ENCODE measurements at places on chromosomes 6 and 20. TPM values are rescaled to one million over a fixed set of nuclear protein-coding genes. Genes with fewer than 3 reads are reported as not detected.

The PACSIN1 gene
- 0.09 TPM for total RNA-seq

- no peak for ATAC-seq
Measured at GRCh38 chr6:125584468-125584939, 164.9 kb upstream of the HEY2 start.

DNA sequence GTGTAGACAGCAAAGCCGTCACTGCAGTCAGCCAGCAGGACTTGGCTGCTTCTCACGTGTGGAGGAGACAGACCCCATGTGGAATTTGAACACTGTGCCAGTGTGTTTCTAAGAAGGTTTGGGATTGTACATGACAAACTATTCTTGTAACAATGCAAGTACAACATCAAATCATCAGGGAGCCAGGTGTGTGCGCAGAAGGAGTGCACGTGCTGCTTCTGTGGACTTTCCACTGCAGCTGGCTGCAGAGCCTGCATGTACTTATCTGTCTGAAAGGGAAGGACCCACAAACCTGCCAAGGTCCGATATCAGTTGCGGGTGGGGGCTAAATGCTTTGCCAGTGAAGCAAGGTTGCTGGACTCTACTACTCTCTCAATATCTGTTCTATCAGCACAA lies 211.6 kb downstream of the WDR27 start:
- ATAC-seq: no peak

The TMEM244 gene
- not detected for total RNA-seq

DNA sequence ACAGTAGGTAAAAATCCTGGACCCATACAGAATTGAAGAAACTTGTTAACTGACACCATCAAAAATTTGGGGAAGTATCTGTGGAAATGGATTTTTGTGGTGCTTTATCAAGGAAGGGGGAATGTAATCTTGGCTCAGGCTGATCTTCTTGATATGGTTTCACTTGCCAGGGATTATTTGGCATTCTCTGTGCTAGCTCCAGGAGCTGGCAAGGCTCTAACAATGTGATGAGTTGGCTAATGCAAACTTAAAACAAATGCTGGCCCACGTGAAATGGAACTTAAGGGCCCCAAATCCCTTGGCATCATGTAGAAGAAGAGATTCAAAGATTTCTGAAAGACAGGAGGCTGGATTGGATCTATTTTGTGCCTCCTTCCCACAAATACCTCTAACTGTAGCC lies 13.1 kb downstream of the KCNS1 start:
- no peak for ATAC-seq

DNA sequence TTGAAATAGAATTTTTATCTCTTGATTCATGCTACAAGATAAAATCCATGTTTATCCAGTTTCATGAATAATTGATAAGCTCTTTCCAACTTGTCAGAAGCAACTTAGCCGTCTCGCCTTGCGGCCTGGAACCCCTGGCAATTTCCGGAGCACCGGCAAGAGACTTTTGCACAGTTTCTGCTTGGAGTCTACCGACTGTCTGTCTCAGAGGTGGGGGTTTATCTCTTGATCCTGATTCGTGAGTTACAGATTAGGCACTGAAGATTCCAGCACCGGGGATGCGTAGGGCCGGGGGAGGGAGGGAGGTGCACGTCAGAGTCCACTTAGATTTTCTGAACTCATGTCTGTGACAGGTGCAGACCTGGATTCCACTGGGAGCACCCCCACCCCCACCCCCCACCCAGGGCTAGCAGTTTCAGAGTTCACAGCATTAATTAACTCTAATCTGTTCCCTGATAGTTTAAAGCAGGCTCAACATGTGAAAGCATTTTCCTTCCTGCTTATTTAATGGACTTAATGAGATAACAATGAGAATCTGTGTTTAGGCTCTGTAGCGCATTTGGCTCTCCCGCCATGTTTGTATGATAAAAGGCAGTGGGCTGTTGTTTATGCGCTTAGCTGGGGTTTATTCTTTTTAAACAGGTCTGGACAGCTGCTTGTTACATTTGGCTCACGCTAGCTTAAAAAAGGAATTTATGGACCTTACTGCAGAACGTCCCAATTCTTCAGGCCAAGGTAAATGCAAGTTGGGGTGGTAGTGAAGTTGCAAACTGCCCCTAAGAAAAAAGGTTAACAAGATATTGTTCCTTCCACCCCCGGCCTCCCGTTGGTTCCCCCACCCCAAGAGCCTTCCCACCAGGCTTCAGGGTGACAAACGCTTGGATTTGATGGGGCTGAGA lies 8.1 kb upstream of the APCDD1L start:
- no peak for ATAC-seq

DNA sequence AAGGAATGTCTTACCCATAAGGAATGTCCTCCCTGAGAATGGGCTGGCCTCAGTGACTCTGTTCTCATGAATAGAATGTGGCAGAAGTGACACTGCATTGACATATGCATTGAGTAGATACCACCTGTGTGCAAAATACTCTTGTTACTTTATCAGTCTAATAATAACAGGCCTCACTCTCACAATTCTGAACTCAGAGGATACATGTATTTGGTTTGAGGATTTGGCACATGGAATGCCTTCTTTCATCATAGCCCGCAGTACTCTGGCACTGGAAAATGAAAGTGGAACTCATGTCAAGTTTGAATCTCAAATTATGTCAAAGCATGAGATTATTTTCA lies 52.9 kb upstream of the PLCB4 start:
- ATAC-seq: no peak

The OPRL1 gene
- total RNA-seq: 0.56 TPM

DNA sequence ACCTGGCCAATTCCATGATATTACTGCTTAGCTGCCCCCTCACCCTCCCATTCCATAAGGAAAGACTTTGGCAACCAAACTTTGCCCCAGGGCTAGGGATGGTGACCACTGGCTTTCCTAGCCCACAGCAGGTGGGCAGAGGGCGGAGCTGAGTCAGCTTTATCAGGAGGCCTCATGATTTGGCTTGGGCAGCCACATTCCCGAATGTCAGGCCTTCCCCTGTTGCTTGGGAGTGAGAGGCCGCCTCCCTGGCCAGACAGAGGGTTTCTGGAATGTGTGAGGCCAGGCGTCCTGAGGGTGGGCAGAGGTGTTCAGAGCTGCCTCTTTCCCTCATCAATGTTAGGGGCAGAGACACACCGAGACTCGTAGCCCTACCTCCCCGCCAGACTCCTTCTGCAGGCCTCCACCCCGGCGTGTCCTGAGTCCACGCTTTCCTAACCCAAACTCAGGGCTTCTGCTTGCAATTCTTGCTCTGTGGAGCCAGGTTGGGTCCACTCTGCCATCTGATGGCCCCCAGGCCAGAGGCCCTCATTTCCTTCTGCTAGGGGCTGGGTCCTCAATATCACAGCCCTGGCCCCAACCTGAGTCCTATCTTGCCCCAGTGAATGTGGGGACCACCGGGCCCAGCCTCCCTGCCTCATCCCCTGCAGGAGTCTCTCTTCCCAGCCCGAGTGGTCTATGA lies 19.3 kb downstream of the UQCC2 start:
- no peak for ATAC-seq

DNA sequence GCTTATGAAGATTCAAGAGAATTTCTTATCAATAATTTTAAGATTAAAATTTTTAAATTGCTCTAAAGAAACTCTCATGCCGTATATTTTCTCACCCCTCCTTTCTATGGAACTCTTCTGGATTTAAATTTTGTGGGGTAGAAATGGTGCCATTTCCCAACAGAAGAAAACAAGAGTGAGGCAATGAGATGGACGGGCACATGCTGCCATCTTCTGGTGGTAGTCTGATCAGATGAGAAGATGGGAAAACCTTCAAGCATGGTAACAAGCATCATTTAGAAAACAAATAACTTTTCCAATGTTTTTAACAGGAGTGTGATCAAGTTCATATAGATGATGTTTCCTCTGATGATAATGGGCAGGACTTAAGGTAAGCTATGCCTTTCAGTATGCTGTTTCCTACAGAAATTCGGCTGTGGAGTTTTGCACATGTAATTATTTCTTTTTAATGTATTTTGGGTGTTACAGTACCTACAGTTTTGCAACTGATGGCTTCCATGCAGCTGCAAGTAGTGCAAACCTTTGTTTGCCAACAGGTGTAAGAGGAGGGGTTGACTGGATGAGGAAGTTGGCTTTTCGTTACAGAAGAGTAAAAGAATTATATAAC lies 271.4 kb downstream of the EYA4 start:
- no peak for ATAC-seq

- peak; percentile 46 for ATAC-seq
Measured at GRCh38 chr6:29680416-29680815, 536 bp downstream of the ZFP57 start.

The LGSN gene
- not detected for total RNA-seq

The KCNK16 gene
- not detected for total RNA-seq

DNA sequence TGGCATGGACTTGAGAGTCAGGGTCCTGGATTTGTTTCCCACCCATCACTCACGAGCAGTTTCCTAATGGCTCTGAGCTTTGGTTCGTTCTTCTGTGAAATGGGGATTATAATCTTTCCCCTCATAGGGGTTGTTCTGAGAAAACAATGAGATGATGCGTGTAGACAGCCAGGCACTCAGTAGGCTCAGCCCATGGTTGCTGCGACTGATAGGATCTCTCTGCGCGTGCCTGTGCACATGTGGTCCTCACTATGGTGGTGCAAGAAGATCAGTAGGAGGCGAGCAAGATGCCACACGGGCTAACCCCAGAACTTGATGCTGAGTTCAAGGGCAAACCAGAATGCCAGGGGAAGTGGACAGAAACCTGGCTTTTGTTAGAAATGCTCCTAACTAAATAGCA lies 153.5 kb upstream of the KCNG1 start:
- no peak for ATAC-seq

GRCh38 chr20:60715172-60715571 lies 536.9 kb upstream of the CDH4 start:
- ATAC-seq: no peak

The SOBP gene
- total RNA-seq: not detected

DNA sequence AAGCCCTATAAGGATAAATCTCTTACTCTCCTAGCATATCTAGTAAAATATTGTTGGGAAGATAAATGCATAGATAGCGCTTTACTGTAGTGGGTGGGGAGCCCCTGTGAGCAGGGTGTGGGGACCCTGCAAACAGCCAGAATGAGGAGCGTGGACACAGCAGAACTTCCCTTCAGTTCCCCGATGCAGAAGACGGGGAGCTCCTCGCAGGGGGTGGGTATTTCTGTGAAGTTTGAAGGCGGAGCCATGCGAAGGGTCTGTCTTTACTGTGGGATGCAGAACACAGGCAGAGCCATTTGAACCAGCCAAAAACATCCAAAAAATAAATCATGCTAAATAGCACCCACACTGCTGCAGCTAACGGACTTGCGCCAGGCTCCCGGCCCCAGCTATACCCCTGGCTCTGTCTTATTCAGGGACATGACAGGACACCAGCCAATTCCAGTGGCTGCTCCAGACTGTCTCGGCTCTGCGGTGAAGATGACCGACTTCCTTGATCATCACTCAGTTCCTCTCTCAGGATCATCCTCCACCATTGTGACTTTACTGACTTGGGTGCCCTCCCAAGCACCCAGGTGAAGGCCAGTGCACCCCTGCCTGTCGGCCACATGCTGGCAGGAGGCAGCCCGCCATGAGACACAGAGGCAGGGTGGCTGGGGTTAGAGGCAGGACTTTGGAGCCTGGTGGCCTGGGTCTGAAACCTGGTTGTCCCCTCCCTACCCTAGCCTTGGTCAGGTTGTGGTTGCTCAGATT lies 134.5 kb downstream of the SMOC2 start:
- no peak for ATAC-seq

DNA sequence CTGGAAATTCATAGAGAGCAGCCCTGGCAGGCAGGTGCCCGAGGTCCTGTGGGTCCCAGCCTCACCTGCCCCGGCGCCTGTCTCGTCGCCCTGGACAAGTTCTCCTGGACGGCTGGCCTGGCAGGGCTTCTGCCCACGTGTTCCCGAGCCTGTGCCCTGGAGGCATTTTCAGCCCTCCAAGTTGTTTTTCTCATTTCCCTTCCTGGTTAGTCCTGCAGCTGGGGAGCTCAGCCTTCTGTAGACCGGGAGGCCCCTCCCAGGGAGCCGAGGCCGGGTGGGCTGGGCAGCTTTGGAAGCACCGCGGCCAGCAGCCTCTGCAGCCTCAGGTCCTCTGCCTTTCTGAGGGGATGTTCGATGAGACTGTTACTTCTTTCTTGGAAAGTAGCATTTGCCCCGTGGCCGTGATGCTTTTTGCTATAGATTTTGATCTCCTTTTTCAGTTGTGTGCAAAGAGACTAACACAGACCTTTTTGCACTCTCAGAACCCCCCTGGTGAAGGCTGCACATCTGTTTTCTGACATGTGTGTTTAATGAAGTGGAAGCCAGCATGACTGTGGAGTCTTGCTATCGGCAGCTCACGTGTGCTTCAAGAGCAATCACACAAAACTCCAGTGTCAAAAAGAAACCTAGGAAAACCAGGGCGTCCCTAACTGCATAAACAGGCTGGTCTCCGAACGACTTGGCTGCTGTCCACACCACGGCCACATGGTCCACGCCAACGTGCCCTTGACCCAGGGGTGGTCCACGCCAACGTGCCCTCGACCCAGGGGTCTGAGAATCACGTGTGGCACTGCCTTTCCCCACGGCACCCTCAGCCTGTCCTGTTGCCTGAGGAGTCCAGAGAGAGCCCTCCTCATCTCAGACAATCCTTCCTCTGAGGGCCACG lies 207.5 kb downstream of the SMOC2 start:
- no peak for ATAC-seq

DNA sequence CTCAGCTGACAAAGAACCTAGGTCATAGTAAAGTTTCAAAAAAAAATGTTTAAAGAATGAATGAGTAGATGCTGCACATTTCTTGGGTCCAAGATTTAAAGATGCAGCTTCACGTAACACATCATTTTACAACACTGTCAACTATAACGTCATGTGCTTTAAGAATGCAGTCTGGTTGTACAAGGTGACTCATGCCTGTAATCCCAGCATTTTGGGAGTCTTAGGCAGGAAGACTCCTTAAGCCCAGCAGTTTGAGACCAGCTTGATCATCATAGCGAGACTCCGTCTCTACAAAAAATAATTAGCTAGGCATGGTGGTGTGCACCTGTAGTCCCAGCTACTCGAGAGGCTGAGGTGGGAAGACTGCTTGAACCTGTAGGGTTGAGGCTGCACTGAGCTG lies 21.9 kb downstream of the SLC17A5 start:
- ATAC-seq: no peak

The JPH2 gene
- 0.42 TPM for total RNA-seq

- ATAC-seq: no peak
Measured at GRCh38 chr20:5811746-5812145, 61.5 kb downstream of the SHLD1 start.

DNA sequence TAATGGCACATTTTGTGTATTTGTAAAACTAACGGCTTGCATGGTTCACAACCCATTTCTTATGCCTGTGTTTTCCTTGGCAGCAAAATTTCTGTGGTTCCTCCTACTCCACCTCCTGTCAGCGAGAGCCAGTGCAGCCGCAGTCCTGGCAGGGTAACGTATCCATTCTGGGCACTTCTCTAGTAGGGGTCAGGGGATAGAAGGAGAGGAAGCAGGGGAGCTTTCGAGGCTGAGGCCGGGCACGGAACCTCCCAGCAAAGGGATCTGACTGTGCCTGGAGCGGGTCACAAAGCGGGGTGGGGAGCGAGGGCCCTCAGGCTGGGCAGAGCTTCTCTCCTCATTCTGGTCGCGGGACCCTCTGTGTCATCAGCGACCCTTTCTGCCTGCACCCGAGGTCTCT lies 58.4 kb downstream of the SYTL3 start:
- no peak for ATAC-seq

Measured in activated T-helper 17 cell treated with anti-CD3 and anti-CD28 coated beads, Interleukin-2, amount 50 U/mL, for 72 hours (primary cell).